Stimulated activated CD4-positive, alpha-beta T cell treated with anti-CD3 and anti-CD28 coated beads, TNF-alpha, amount 100 ng/mL, for 4 hours (primary cell): ENCODE measurements at places on chromosomes 4 and X.

GRCh38 chr4:121875652-121876051 lies 5.4 kb upstream of the BBS7 start:
- no peak for DNase-seq

GRCh38 chrX:115462406-115462805 lies 98.6 kb upstream of the PLS3 start:
- DNase-seq: no peak

- peak; percentile 51 for DNase-seq
Measured at GRCh38 chr4:127965803-127966175, 583 bp downstream of the ABHD18 start.

DNA sequence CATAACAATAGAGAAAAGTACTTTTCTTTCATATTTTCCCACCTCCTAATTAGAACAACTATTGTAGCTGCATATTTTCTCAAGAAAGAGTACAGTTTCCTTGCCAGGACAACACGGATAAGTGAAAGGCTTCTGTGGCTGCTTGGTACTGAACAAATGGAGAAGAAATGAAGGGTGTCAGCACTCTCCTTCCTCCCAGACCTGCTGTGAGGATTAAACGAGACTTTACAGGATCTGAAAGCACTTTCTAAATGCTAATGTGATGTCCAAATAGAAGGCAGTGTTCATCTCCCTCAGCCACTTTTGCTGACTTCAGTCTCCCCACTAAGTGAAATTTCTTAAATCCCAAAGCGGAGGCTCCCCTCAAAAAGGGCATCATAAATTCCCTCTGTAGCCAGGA lies 13.9 kb downstream of the NIPAL1 start:
- no peak for DNase-seq

DNA sequence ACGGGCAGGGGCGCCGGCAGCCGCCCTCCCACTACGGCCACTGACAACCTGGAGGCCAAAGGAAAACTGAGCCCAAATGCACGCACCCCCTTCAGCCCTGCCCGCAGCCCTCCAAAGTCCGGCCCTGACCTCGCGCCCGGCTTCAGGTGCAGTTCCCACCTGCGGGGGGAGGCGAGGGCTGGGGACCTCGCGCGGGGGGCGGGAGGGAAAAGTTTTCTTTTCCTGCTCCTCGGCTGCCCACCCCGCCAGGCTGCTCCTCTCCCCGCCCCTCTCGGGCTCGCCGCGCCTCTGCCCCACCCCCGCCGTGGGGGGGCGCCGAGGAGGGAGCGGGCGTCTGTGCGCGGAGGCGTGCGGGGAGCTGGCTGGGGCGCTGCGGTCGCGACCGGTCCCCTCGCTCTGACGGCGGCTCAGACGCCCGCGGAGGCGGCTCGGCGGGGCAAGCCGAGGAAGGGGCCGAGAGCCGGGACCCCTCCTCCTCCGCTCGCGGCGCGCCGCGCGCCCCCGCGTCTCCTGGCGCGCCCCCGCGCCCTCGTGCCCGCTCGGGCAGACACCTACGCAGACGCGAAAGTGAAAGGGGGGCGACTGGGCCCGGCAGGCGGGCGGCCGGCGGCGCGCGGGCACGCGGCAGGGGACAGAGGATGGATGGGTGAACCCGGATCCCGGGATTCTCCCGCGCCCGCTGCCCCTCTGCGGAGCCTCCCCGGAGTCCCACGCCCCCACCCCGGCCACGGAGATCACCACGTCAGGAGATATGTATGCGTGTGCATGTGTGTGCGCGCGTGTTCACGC lies 3.1 kb upstream of the NR3C2 start:
- DNase-seq: peak; percentile 72

DNA sequence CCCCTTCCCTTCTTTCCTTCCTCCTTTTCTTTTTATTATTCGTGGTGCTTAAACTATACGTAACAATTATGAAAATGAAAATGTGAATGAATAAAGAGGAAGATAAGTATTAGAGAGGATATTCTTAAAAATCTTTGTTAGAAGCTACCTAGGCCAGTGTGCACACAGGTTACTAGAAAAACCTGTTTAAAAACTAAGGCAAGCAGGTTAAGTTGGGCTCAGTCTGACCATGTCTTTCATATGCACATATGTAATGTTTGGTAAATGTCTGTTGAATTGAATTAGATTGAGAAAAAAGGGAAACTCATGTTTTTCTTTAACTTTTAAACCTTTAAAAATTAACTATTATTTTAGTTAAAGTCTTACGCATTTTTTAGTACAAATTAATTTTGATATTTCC lies 7.8 kb downstream of the SHROOM3 start:
- DNase-seq: no peak
